ENCODE measurements at places on chromosomes 16 and 17.

DNA sequence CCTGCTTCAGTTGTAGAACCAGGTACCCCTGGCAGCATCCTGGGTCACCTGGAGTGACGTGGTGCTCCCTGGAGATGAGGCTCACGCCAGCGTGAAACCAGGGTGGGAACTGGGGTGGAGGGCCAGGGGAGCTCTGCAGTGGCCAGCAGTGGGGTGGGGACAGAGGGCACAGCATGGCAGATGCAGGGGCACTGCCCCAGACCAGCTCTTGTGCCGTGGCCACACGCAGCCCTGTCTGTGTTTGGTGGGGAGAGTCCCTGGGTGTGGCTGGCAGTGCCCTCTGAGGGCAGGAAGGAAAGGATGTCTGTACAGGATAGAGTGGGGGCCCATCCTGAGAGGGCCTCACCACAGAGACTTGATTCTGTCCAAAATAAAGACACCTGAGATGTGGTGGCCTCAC is 24.5 kb downstream of the ZNF750 start:
- no peak for DNase-seq

DNA sequence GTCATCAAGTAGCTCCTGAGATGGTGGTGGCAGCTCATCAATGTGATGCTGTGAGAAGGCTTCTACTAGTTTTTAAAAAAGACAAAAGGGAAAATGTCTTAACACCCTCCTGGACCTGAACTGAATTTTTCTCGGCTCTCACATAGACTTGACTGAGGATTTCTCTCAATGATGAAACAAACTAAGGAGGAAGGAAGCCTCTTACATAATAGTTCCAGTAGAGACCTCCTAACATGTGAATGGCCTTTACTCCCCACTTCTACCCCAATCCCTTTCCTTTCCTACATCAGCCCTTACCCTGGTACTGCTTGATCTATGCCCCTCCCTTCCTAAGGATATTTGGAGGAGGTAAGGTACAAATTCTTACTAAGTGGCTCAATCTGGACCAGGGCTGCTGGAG is 54.8 kb upstream of the MTMR4 start:
- no peak for DNase-seq

DNA sequence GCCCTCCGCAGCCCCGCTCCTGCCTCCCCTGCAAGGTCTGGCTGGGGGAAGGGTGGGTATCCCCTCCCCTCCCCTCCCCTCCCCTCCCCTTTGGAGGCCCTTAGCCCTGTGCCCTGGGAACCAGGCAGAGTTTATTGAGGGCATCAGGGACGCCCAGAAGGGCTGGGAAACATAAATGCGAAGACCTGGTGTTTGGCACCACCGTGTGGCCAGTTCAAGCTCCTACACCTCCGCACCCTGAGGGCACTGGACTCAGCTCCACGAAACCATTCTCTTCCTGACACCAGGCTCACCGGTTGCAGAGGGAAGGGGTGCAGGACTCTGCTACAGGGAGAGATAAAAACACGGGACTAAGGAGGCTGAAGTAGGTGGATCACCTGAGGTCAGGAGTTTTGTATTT is 1.0 kb upstream of the AIPL1 start:
- peak; percentile 37 for DNase-seq

DNA sequence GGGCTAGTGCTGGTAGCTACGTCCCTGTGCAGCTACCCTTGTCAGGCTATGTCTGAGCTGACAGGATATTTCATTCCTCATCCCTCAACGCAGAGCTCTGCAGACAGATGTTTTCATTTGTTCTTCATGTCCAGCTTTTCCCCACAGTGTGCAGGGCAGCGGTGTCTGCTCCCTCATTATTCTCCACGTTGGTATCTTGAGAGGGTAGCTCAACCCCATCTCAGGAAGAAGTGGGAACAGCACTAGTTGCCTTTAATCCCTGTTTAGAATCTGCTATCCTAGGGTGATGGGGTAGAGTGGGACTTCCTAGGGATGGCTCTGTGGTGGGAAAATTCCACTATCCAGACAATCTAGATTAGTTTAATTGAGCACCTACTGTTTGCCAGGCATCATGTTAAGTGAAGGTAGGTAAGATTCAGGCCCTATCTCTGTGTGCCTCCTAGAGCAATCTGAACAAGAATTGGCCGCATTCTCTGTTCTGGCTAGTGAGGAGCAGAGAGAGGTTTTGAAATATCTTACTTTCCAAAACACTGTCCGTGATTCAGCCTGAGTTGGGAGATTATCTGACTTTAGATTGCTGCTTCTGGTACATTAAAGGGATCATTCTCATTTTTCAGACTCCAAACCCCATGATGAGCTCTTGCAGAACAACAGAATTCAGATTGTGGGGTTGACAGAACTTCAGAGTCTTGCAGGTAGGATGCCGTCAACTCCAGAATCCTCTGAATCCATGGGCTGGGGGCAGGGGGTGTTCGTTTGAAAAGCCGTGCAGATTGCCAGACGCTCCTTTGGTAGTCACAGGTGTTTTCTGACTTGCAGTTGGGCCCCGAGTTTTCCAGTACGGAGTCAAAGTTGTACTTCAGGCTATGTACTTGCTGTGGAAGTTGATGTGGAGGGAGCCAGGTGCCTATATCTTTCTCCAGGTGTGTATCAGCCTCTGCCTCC is 963 bp downstream of the ALG1 start:
- no peak for DNase-seq

GRCh38 chr16:70803319-70803718 is 2.4 kb upstream of the VAC14 start:
- DNase-seq = no peak

GRCh38 chr16:51343411-51343810 is 192.3 kb upstream of the SALL1 start:
- DNase-seq = no peak

- no peak for DNase-seq
Measured at GRCh38 chr16:72927199-72928089, 120.5 kb downstream of the ZFHX3 start.

- no peak for DNase-seq
Measured at GRCh38 chr16:65101009-65101408, 20.9 kb downstream of the CDH11 start.

DNA sequence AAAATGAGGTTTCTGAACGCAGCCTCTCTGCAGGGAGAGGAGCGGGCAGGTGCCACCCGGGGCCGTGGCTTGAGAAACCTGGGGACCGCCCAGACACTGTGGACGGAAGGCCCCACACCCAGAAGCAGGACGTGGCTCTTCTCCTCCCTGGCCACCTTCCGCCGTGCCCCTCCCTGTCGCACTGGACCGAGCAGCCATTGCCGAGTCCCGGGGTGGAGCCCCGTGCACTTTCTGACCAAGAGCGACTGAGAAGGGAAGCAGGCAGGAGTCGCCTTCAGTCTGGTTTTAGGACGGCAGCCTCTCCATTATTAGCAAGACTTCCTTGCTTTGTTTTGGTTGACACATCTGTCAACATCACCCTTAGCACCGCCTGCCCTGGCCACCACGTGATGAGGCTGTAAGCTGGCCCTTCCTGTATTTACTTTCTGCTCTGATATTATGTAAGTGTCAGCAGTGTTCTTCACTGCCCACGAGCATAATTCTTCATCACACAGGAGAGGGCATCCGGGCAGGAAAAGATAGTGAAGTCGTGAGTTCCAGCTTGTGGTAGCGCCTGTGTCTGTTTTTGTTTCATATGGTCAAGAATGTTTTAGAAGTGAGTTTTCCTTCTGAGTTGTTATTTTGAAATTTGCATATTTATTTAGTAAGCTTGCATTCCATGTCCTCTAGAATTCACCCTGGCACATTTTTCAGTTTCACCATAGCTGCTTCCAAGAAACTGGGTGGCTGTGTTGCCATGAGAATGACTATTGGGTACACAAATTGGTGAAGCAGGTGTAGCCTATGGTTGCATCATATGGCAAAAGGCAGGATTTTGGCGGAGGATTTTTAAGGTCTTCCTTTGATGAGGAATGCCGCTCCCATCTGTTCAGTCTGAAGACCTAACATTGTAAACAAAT is 1.0 kb downstream of the HERPUD1 start:
- DNase-seq = peak; percentile 81

GRCh38 chr16:1945559-1946391 is 2.8 kb upstream of the MSRB1 start:
- no peak for DNase-seq

GRCh38 chr17:48413613-48414405 is 16.2 kb downstream of the SKAP1 start:
- no peak for DNase-seq

- no peak for DNase-seq
Measured at GRCh38 chr17:21199311-21199710, 14.7 kb downstream of the TMEM11 start.

DNA sequence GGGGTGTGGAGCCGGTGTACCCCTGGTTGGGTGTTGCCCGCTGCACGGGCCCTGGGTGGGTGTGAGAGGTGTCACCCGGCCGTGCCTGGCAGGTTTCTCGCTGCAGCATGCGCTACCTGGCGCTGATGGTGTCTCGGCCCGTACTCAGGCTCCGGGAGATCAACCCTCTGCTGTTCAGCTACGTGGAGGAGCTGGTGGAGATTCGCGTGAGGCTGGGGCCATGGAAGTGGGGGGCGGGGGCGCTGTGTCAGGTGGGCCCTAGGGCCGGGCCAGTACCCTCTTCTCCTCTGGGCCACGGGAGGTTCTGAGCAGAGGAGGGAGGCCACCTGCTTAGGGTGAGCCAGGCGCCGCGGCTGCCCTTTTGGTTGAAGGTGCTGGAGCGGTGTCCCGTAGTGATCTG is 13.4 kb downstream of the DEF8 start:
- no peak for DNase-seq

DNA sequence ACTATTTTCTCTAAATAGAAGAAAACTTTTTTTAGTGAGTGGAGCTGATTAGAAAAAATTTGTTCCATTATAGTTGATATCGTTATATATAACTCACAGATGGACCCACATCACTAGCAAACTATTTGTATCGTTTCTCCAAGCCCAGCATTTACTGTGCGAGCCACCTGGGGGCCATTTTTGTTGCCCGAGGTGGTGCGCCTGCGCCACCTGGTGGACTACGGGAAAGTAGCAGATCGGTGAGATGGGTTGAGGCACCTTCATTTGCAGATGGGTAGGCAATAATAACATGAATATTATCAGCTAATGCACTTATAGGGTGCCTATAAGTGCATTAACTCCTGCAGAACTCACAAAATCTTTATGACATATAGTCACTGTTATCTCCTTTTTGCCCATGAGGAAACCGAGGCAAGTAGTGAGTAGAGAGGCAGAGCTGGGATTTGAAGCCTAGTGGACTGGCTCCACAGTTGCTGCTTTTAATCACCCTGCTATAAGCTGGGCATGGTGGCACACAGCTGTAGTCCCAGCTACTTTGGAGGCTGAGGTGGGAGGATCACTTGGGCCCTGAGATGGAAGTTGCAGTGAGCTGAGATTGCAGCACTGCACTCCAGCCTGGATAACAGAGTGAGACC is 23.2 kb upstream of the NTN1 start:
- DNase-seq = peak; percentile 62

- DNase-seq = no peak
Measured at GRCh38 chr17:76014925-76015261, 12.2 kb downstream of the EVPL start.

GRCh38 chr17:73549841-73550430 is 94.3 kb downstream of the SDK2 start:
- DNase-seq = no peak

DNA sequence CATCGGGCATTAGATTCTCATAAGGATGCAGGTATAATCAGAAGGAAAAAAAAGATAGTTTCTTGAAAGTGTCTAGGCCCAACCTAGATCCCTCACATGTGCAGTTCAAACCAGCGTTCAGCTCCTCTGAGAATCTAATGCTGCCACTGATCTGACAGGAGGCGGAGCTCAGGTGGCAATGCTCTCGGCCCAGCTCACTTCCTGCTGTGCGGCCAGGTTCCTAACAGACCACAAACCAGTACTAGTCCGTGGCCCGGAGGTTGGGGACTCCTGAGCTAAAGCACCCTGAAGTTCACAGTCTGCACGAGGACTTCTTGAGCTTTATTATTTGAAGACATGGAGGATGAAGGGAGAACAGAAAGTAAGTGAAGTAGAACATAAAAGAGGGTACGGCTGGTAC is 16.8 kb downstream of the SMCR8 start:
- no peak for DNase-seq

GRCh38 chr17:75209061-75209460 is 3.6 kb downstream of the NUP85 start:
- no peak for DNase-seq

DNA sequence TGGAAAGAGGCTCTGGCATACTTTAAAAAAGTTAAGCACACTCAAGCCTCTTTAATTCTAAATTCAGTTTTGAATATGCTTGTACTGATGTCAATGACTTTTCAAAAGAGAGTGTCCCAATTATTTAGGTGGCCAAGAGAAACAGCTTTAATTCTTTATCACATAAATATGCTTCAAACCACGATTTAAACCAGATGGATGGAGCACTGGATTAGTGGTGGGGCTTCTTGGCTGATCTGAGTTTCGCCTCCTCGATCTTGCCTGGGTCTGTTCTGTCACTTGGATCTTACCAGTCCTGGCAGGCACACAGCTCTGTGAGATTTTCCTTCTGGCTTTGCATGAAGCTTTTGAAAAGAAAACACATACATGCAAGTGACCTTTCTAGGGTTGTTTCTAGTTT is 467.8 kb downstream of the MAF start:
- DNase-seq = peak; percentile 16

GRCh38 chr17:66635386-66636045 is 199.4 kb upstream of the CACNG5 start:
- no peak for DNase-seq

DNA sequence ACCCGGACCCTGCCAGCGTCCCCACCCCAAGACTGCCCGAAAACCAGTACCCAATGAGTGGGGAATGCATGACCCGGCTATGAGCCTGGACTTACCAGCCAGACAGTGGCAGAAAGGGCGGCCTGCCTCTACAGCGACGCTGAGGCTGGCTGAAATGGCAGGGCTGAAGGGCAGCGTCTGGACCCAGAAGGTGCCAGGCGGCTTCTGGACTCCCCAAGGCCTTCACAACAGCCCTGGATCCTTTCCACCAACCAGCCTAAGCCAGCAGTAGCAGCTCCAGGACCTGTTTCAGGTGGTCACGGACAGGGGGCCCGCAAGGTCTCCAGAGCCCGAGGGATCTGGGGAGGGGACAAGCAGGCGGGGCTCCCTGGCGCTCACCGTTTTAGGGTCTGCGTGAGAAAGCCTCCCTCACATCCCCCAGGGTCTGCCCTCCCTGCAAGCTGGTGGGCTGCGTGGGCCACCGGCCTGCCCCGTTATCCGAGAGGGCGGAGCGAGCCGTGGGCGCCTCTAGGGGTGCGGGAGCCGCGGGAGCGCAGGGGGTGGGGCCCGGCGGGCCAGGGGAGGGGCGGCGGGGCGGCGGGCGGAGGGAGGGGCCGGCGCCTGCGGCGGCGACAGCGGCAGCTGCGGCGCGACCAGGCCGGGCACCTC is at the start of gene RIPOR1:
RIPOR1 (plus strand) TSS at position 608 of the 648 bp plus-strand sequence. CDS start 9,618 bp downstream, outside the sequence.
- DNase-seq = peak; percentile 74
